ENCODE measurements at places on chromosomes 6 and 20.

DNA sequence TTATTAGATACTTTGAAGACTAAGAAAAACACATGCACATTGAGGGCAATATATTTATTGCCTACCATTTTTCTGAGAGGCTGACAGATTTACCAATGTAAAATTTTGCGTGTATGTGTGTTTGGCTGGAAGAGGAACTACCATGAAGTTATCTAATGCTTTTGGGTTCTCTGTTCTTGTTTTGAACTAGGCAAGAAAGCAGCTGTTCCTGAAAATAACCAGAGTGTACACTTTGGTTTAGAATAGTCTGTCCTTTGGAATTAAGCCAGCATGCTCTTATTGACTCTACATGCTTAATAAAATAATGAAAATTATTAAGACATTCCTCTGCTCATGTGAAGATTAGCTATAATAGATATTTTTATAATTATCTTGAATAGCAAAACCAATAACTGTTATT is 129.2 kb downstream of the MYB start:
- no peak for DNase-seq

DNA sequence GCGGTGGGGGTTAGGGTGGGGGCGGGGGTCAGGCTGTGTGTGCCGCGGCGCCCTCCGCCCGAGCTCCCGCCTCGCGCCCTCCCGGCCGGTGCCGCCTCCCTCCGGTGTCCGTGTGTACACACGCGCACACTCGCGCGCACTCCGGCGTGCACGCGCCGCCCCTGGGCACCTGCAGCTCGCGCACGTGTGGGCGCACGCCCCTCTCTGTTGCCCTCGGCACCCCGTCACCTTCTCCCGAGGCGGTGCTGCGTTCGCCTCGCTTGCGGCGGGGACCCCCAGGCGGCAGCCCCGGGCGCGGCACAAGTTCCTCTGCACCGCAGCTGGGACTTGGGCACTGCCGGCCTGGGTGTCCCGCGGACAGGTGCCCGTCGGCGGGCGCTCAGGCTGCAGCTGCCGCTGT is 525 bp downstream of the MACROD2 start:
- DNase-seq: no peak

DNA sequence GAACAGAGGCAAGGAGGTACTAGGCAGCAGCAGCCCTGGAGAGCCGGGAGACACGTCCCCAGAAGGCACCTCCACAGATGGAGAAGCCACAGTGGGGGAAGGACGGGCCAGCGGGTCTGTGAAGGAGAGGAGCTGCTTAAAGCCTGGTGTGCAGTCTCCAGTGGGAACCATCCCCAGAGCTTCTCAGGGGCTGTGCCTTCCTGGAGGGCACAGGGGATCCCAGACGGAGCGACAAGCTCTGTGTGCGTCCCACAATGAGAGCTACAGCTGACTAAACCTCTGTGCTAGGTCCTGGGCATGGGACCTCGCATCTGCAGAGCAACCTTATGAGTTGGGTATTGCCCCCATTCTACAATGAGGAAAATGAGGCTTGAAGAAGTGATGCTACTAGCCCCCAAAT is 50.7 kb downstream of the EZR start:
- DNase-seq: no peak

GRCh38 chr6:88599571-88599970 is 363.8 kb downstream of the RNGTT start:
- DNase-seq: no peak

DNA sequence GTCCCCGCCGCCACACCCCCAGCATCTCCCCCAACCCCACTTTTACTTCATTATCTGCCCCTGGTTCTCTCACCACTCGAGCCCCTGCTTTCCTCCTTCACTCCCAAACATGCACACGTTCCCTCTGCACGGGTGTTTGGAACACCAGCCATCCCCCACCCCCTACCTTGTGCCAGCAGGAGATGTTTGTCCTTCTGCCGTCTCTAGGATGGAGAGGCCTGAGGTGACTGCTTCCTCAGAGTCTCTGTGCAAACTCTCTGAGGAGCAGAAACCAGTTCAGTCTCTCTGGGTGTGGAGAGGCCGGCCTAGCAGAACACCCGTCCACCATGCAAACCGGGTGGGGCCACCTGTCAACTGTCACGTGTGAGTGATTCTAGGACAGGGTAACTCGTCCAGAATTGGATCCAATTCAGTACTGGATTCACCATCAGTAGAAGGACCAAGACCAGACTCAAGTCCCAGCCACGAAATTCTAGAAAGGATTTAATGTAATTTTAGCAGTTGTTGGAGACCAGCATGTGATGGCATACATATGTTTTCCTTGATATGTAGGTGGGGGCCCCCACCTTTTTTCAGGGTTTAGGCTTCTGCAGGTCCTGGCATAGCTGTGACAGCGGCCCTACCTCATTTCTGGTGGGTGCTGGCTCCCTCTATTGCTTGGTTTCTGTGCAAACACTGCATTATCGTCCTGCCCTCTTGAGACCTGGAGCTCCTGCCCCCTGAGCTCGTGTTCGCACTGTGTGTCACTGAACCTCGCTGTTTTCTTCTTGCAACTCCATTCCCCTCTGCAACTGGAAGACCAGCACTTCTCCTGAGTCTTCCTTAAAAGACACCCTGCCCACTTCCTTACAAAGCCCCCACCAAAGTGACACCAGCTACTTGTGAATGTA is at the start of gene RAET1E:
RAET1E (minus strand) TSS at position 259 of the 890 bp plus-strand sequence. CDS start 7,212 bp downstream, outside the sequence.
- DNase-seq: no peak

GRCh38 chr20:62838128-62838891 is 21.5 kb downstream of the COL9A3 start:
- DNase-seq: no peak

GRCh38 chr20:40702504-40702903 is 13.5 kb upstream of the MAFB start:
- no peak for DNase-seq

DNA sequence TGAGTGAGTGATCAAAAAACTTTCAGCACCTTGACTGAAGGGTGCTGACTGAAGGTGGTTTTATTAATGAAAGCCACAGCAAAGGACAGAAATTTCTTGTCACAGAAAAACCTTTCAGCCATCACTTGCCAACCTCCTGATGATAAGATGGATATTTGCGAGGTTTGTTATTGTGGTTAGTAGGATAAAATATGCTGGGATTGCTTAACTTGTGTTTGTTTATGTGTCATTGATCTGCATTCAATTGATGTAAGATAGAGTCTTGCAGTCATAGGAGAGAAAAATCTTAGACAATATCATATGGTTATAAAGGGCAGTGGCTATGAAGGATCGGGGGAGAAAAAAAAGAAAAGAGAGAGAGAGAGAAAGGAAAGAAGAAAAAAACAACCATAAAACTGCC is 1.2 kb downstream of the TSBP1 start:
- DNase-seq: no peak

DNA sequence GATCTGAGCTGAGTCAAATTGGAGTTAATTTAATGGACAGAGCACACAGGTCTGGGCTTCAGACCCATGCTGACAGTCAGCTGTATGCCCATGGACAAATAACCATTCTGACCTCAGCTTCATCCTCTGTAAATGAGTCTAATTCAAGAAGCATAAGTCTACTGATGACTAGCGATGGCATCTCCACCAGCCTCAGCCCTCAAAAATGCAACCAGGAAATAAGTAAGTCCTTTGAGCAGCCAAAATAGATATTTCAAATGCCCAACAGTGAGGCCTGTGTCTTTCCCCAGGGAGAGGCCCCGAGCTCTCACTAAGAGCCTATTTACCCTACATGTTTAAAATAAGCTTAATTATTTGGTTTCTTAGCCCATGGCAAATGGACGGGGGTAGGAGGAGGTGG is 114.2 kb upstream of the MTHFD1L start:
- no peak for DNase-seq

- DNase-seq: no peak
Observed at GRCh38 chr6:145031962-145032361, 703.4 kb downstream of the EPM2A start.

- no peak for DNase-seq
Observed at GRCh38 chr6:4660377-4661321, 115.6 kb upstream of the CDYL start.

- no peak for DNase-seq
Observed at GRCh38 chr6:43630980-43631619, 2.0 kb upstream of the GTPBP2 start.

DNA sequence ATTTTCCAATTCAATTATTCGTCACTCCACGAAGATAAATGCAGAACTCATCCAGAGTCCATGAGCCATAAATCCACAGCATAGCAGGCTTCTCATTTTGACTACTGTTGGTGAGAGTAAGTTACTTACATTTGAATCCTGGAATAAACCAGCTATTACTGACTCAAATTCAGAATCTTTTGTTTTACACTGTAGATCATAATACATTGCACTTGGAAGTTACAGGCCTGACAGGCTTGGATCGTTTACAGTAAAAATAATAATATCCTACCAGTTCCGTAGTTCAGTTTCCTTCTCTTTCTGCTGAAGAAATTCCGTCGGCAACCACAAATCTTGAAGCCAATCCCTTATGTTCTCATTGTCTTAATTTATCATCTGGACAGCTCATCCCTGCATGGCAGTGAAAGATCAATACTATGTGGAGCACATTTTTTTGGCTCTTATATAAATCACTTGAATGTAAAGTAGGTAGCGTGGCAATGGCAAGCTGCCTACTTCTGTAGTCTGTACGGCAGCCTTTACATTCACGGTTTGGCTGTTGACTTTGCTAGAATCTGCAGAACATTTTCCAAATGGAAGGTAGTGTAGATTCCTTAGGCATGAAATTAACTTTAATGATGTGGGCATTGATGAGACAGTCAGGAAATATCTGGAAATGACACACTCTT is 142.9 kb downstream of the WDR27 start:
- no peak for DNase-seq

DNA sequence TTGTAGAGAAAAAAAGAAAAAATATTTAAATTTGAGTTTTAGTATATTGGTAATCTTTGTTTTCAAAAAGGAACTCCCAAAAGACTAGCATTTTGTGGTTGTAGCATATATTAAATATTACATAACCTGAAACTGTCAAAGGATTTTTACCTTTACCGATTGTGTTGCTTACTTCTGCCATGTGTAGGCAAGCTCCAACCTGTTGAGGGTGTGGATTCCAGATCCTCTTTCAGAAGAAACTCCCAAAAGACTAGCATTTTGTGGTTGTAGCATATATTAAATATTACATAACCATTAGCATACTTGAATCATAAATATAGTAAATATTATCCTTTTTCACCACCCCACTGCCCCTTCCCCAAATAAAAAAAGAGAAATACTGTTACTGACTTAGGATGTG is 3.2 kb downstream of the DSE start:
- DNase-seq: no peak

DNA sequence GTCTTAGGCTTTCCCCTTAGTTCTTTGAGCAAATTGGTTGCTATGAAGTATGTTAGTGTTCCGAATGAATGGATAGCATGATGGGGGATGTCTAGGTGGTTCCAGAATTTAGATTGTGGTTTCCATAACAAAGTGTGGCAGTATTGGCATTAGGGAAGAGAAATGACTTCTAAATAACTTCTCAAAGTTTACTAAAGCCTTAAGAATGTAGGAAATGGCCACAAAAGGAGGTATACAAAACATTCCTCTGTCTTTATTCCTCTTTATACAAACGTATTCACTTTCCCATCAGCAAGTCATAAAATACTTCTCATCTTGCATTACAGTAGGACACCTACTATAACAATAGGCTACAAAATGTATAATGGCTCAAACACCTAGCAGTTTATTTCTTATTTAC is 279.6 kb downstream of the ESR1 start:
- DNase-seq: no peak

DNA sequence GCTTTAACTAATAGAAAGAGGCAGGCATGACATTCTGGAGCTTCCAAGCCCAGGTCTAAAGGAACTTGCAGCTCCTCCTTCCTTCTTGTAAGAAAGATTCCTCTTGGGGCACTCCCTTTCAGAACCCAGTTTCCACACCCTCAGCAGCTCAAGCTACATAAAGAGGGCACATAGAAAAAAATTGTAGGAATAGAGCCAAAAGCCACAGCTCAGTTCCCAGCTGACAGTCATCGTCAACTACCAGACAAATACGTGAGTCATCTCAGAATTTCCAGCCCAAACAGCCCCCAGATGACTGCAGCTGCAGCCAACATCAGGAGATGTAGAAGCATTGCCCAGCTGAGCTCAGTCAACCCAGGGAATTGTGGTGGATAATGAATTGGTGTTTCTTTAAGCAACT is 349.8 kb upstream of the ARID1B start:
- DNase-seq: no peak

GRCh38 chr20:22762576-22763256 is 178.3 kb upstream of the FOXA2 start:
- DNase-seq: no peak

DNA sequence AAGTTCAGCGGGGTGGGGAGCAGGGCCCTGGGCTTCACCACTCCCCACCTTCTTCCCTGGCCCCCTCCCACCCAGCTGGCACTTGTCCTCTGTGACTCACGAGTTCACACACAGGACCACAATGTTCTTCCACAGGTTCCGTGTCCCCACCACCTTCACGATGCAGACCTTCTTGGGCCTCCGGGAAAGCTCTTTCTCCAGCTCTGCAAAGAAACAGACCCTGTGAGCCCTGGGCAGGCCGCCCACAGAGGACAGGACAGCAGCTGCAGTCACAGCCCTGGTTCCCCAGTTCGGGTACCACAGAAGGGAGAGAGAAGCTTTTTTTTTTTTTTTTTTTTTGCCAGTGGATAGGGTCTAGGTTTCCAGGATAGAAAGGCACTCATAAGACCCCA is 30.9 kb downstream of the PSMG4 start:
- DNase-seq: no peak

DNA sequence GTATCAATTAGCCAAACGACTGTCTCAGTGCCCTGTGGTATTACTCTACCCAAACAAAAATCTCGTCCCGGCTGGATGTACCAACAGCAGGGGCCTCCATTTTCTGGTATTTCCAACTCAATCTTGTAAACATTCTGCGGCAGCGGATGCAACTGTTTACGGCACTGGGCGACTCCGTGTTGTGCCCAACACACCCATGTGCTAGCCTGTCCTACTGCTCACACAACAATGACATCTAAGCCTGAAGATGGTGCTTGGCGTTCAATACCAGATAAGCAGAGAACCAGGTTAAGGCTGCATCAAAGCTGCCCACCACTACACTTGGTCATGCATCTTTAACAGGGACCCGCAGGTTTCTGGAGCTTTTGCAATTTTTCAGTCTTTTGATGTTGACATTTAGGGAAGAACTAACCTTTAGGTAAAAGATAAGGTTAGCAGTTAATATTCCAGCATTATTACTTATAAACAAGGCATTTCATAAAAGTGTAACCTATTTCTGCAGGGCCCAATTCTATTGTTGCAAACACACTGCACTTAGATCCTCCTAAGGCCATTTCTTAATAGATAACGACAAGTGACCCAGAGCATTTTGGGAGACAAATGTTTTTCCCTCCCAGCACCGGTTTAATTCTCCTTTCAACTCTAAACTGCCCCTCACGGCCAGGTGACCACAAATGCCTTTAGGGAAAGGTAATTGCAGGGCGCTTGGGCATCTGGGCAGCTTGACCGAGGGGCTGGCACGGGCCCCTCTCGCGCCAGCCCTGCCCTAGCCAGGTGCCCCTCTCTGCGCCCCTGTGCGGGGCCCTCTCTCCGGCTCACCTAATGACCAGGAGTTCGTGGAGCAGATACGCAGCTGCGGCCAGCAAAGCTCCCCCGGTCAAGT is 945 bp downstream of the FAXC start:
- DNase-seq: no peak

- DNase-seq: peak; percentile 45
Observed at GRCh38 chr6:43628393-43629103, 516 bp downstream of the GTPBP2 start.

- DNase-seq: no peak
Observed at GRCh38 chr6:53258774-53259155, 90.0 kb downstream of the ELOVL5 start.
